NCI-H1436 (cell line): ENCODE measurements at places on chromosomes 12 and 14.

DNA sequence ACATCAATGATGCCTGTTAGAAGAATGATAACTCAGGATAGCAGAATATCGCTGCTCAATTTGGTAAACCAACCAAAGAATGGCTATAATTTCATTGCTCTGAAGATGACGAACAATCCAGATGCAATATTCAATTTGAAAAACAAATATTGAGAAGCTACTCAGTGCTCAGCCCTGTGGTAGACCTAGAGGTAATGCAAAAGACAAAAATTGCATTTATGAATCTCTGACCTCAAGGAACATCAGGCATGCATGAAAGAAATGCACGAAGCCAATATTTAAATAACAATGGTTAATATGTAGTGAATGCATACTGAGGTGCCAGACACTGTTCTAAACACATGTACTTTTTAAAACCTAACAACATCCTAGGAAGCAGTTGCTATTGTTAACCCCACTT is 298.6 kb upstream of the TMTC1 start:
- no peak for DNase-seq

- peak; percentile 52 for DNase-seq
Observed at GRCh38 chr12:107330831-107331431, 237.6 kb upstream of the CRY1 start.

GRCh38 chr14:55309761-55310365 is 38.6 kb downstream of the FBXO34 start:
- DNase-seq = no peak

DNA sequence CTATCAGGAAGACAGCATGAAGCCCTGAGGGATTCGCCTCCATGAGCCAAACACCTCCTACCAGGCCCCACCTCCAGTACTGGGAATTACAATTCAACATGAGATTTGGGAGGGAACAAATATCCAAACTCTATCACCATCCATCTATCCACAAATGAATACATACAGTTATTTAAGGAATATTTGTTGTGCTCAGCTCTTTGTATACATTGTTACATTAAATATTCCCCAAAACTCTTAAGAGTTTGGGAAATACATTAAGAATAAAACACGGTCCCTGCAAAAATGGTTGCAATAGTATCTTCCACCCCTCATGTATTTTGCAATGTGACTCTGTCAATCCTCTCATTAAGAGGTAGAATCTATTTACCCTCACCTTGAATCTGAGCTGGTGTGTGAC is 109.8 kb upstream of the PLXNC1 start:
- DNase-seq = no peak

DNA sequence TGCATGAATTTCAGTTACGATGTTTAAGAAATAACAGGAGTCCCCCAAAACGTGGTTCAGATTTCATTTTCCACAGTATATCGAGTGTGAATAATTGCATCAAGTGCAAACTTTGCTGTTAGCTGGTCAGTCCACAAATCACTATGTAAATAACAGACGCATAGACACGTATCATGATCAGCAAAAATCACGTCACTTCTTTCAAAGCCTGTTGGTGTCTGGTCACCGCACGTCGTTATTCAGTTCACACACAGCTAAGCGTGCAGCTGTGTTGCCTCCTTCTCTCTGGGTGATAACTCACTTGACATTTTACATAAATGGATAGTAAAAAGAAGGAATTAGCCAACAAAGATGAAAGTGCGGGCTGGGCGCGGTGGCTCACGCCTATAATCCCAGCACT is 126.8 kb upstream of the MED13L start:
- no peak for DNase-seq

GRCh38 chr12:19194963-19195362 is 65.4 kb downstream of the PLEKHA5 start:
- DNase-seq = no peak
